ENCODE measurements at places on chromosomes 7 and 10. TPM values are rescaled to one million over a fixed set of nuclear protein-coding genes. Genes with fewer than 3 reads are reported as not detected.

- DNase-seq: no peak
- H3K27me3 ChIP-seq: no peaks in the 10 kb centered on the region
- H3K36me3 ChIP-seq: no peaks in the 10 kb centered on the region
- H3K4me1 ChIP-seq: no peaks in the 10 kb centered on the region
- H3K4me3 ChIP-seq: no peak overlapping the region
- H3K27ac ChIP-seq: no peak overlapping the region
These were observed 1177.6 kb upstream of the C7orf33 start for GRCh38 chr7:147412782-147413556.

DNA sequence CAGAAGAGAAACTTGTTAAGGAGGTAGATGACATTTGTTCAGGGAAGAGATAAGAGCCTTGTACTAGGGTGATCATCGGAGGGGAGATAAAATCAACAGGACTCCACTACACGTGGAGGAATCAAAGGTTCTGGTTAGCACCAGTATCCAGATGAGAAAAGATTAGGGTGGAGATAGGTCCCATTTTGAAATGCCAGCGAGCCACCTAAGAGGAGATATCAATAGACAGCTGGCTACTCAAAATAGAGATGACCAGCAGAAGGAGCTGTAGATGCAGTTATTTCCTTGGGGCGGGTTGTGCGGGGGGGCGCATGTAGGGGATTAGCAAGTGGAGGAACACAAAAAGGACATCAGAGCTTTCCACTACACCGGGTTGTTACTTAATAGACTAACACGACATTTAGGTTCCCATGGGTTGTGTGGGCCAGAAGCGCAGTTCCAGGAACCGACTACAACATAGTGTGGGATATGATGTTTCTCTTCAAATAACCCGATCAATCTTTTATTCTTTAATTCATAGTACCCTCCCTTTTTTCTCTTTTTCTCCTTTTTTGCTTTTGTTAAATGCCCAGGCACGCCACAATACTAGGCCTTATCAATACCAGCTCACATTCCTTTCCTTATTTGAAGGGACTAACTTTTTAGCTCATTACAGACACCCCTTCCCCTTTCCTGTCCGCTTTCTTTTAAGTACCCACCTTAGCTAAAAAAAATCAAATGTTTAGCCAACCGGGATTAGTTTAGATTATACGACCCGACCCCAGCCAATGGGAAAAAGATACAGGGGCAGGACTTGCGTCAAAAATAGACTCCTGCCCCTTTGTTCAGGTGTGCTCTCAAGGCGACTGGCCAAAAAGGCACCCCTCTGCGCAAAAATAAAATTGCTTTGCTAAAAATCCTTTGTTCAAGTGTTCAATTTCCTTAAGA lies 2.0 kb upstream of the KIF11 start:
- DNase-seq: peak; percentile 67
- peak overlapping the region; percentile 42 for H3K27ac ChIP-seq
- peak overlapping the region; percentile 77 for H3K4me3 ChIP-seq
- no peaks in the 10 kb centered on the region for H3K27me3 ChIP-seq

- H3K36me3 ChIP-seq: no peaks in the 10 kb centered on the region
- no peak overlapping the region for H3K27ac ChIP-seq
- no peaks in the 10 kb centered on the region for H3K27me3 ChIP-seq
- H3K4me3 ChIP-seq: no peak overlapping the region
- DNase-seq: no peak
These were observed 19.8 kb downstream of the CNTNAP2 start for GRCh38 chr7:146136357-146136875.

DNA sequence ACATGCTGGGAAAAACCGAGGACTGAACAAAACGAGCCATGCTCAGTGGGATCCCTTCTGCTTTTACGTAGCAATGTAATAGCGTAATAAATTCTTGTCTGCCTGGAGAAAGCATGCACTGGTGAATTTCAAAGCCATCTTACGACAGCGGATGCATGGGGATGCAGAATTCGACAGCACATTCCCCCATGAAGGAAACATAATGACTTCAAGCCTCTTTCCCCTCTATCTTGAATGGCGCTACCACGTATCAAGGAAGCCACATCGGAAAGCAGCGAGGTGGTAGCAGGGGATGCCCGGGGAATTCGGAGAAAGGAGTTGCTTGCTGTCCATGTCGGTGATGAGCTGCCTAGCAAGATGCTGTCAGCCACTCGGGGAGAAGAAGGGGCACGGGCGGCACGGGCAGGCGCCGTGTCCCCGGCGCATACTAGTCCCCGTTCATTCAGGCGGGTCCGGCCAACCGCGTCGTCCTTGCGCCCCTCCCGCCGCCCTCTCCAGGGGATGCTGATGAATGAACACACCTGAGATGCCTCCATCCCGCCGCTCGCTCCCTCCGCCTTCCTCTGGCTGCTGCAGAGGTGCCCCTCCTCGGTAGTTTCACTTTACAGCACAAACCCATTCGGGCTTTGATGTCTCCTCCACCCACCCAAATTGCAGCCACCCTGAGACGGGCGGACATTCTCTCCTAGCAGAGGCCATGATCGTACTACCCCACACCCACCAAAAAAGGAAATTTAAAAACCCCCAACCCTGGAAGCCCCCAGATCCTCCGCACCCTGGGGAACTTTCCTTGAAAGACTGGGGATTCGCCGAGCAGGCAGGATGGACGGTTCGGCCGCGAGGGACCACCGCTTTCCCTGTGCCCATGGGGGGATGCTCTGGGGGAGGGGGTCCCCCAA lies 644 bp downstream of the SORBS1 start:
- peaks cover 15% of the 10 kb centered on the region for H3K27me3 ChIP-seq
- H3K27ac ChIP-seq: no peak overlapping the region
- peak; percentile 50 for DNase-seq
- H3K4me3 ChIP-seq: peak overlapping the region; percentile 79
- H3K4me1 ChIP-seq: peaks cover 20% of the 10 kb centered on the region

DNA sequence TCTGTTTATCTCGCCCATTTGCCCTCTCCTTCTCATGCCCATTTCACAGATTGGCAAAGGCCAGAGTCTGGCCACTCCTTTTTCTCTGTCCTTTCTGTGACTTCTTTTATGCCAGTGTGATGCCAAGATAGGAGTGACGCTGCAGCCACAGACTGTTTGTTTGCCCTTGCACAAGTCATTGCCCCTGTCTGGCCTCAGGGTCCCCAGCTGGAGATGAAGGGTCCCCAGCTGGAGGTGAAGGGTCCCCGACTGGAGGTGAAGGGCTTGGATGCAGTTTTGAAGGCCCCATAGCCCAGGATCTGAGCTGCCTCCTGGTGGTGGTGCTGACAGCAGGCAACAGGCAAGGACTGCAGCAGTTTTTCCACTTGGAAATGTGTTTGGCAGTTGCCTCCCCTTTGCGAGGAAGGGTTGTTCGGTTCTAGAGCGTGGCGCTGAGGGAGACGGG lies 50.8 kb upstream of the SLC29A3 start:
- peak; percentile 64 for DNase-seq
- peaks cover 14% of the 10 kb centered on the region for H3K4me1 ChIP-seq
- no peaks in the 10 kb centered on the region for H3K36me3 ChIP-seq
- no peak overlapping the region for H3K27ac ChIP-seq
- H3K27me3 ChIP-seq: no peaks in the 10 kb centered on the region

Gene CCDC146
- 6.1 TPM for total RNA-seq

Gene GHRHR
- total RNA-seq: not detected

Gene PRLHR
- not detected for total RNA-seq

- no peak overlapping the region for H3K4me3 ChIP-seq
- no peak overlapping the region for H3K27ac ChIP-seq
- H3K36me3 ChIP-seq: peaks cover 35% of the 10 kb centered on the region
- no peak for DNase-seq
- no peaks in the 10 kb centered on the region for H3K27me3 ChIP-seq
These were observed 12.0 kb downstream of the IFRD1 start for GRCh38 chr7:112462236-112462635.

DNA sequence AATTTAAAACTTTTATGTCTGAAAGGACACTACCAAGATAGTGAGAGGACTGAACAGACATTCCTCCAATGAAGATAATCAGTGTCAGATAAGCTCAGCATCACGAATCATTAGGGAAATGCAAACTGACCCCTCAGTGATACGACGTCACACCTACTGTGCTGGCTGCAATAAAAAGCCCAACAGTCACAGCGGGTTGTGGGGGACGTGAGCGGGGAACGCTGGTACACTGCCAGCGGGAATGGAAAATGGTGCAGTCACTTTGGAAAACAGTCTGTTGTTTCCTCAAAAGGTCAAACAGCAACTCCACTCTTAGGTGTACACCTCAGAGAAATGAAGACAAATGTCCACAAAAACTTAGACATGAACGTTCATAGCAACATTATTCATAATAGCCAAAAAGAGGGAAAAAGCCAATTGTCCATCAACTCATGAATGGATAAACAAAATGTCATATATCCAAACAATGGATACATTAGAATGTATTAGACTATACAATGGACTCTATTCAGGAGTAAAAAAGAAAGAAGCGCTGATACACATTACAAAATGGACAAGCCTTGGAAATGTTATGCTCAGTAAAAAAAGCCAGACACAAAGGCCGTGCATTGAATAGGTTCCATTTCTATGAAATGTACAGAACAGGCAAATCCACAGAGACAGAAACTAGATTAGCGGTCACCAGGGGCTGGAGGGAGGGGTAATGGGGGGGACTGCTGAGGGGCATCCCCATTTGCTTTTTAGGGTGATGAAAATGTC lies 2.4 kb upstream of the ECHS1 start:
- H3K27me3 ChIP-seq: peaks cover 63% of the 10 kb centered on the region
- H3K36me3 ChIP-seq: no peaks in the 10 kb centered on the region
- no peak for DNase-seq
- no peak overlapping the region for H3K27ac ChIP-seq

DNA sequence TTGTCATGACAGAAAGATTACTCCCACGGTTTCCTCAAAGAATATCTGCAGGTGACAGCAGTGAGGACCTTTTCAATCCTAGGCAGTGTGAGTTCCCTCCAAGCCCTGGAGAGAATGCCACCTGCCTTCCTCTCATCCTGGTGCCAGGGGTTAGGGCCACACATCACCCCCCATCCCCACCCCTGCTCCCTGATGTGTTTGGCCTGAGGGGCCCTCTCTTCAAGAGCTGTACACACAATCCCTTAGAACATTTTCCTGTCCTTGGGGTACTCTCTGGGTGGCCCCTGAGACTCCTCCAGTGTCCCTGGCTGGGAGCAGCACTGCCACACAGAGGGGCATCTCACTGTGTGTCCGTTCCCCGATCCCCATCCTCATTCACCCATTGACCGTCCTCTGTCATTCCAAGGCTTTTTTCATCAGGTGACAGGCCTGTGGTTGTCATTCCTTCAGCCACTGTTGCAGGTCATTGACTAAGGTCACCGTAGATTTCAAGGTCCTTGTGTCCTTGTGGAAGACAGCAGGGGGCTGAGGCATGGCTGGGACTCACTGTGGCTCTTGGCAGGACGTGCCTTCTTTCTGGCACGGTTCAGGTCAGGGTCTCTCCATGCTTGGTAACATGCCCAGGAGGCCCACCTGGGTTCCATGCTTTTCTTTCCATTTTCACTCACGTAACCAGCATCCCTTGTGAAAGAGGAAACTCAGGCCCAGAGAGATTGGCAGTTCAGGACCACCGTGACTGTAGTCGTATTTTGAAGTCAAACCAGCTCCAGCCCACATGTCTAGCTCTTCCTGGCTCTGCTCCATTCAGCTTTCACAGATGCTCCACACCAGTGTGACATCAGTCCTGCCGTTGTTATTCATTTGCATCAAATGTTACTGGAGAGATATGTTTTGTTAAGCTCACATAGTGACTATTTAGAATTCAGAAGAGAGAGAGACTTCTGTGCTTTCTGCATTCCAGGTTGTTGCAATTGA lies 26.8 kb upstream of the BTBD16 start:
- H3K27me3 ChIP-seq: no peaks in the 10 kb centered on the region
- H3K4me1 ChIP-seq: no peaks in the 10 kb centered on the region
- no peaks in the 10 kb centered on the region for H3K36me3 ChIP-seq
- DNase-seq: no peak
- H3K27ac ChIP-seq: no peak overlapping the region
- H3K4me3 ChIP-seq: no peak overlapping the region

GRCh38 chr7:134293002-134293740 lies 23.6 kb downstream of the SLC35B4 start:
- peaks cover 11% of the 10 kb centered on the region for H3K4me1 ChIP-seq
- H3K27ac ChIP-seq: no peak overlapping the region
- H3K27me3 ChIP-seq: no peaks in the 10 kb centered on the region
- peaks cover 6% of the 10 kb centered on the region for H3K36me3 ChIP-seq

GRCh38 chr10:94282369-94282768 lies 80.4 kb downstream of the NOC3L start:
- no peak for DNase-seq
- no peak overlapping the region for H3K4me3 ChIP-seq
- no peaks in the 10 kb centered on the region for H3K36me3 ChIP-seq
- H3K4me1 ChIP-seq: peaks cover 3% of the 10 kb centered on the region
- no peak overlapping the region for H3K27ac ChIP-seq
- no peaks in the 10 kb centered on the region for H3K27me3 ChIP-seq

DNA sequence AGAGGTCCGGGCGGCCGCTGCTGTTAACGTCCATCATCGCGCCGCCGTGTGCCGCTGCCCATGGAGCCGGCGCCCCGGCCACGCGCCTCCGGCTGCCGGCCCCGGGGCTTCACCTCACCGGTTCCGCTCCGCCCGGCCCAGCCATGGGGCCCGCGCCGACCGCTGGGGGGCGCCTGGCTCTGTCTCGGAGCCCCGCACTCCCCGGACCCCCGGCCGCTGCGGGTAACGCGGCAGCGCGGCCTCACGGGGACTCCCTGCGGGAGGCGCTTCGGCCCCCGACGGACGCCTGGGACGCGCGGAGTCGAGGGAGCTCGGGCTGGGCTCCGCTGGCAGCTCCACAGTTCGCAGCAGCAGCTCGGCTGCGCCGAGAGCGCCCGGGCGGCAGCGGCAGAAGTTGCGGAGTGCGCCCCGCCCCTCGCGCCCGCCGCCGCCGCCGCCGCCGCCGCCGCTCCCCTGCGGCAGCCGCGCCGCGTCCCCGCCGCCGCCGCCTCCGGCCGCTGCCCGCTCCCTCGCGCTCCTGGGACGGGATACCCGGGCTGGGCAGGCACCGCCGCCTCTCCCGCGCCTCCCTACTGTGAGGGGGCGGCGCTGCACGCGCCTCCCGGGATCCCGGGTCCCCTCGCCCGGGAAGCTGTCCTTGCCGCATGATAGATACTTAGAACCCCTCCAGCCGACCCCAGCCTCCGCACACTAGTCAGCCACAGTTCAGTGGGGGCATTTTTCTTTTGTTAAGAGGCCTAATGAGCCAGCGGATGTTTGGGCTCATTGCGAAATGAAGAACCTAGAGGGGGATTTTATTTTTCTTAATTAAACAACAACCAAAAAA lies at the start of gene HTR7:
TSS of gene HTR7 (minus strand) at position 405 of the 826 bp plus-strand sequence. CDS start at position 37, 368 bp downstream.
- H3K27me3 ChIP-seq: peaks cover 57% of the 10 kb centered on the region
- no peaks in the 10 kb centered on the region for H3K36me3 ChIP-seq
- H3K27ac ChIP-seq: no peak within 1 kb of the TSS
- no peaks in the 10 kb centered on the region for H3K4me1 ChIP-seq

Gene GRID2IP
- total RNA-seq: not detected

Gene CPA2
- total RNA-seq: 0.65 TPM

Gene PYROXD2
- total RNA-seq: 10.5 TPM

Gene DLX5
- not detected for total RNA-seq

DNA sequence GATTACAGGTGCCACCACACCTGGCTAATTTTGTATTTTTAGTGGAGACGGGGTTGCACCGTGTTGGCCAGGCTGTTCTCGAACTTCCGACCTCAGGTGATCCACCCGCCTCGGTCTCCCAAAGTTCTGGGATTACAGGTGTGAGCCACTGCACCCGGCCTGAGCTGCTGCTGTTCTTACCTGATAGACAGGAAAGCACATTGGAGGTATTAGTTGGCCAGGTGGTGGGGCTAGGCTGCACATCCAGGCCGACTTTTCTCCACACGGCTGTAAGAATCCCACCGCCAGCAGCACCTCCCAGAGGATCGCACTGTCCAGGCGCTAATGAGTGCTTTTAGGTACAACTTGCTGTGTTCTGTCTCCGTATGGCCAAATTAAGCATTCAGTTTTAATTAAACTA lies 112.6 kb downstream of the WDR37 start:
- no peak overlapping the region for H3K27ac ChIP-seq
- H3K4me1 ChIP-seq: peaks cover 5% of the 10 kb centered on the region
- H3K36me3 ChIP-seq: no peaks in the 10 kb centered on the region
- DNase-seq: no peak
